AG04450 (cell line): ENCODE measurements at places on chromosomes 16 and 17.

DNA sequence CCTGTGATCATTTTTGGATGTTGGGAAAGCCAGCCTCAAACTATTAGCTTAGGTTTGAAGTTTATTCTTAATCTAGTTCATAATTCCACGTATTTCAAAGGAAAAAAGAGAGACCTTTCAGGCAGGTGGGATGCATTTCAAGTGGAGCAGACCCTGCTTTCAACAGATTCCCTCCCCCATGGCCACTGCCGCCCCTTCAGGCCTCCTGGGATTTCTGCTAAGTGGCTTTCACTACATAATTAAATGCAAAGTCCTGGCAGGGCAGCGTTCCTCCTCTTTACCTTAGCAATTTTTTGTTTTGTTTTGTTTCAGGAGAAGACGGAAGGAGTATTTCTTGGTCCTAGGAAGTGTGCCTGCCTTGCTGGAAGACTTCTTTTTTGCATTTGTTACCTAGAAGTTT lies 36.6 kb downstream of the MAF start:
- no peak for DNase-seq

GRCh38 chr17:47830396-47831002 lies 842 bp downstream of the MRPL10 start:
- no peak for DNase-seq

- peak; percentile 11 for DNase-seq
Measured at GRCh38 chr16:19879241-19879792, 5.3 kb downstream of the GPRC5B start.

DNA sequence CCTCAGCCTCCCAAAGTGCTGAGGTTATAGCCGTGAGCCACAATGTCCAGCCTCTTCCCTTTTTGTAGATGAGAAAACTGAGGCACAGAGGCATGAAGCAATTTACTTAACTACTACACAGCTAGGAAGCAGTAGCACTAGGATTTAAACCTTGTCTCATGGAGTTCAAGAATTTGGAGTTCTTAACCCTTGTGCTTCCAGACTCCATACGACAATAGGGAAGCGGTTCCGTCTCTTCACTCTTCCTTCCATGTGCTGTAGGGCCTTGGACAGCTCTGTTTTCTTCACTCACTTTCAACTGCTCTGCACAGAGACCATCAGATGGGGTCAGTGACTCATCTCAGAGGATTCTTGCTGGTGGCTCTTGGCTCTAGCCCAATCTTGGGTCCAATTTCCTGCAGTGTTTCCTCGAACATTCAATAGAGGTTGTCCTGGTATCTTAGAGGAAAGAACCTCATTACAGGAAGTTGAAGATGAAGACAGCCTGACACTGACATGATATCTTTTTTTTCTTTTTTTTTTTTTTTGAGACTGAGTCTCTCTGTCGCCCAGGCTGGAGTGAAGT lies 19.3 kb downstream of the ITGAL start:
- peak; percentile 23 for DNase-seq

- peak; percentile 54 for DNase-seq
Measured at GRCh38 chr16:56742030-56742984, 12.4 kb downstream of the NUP93 start.

DNA sequence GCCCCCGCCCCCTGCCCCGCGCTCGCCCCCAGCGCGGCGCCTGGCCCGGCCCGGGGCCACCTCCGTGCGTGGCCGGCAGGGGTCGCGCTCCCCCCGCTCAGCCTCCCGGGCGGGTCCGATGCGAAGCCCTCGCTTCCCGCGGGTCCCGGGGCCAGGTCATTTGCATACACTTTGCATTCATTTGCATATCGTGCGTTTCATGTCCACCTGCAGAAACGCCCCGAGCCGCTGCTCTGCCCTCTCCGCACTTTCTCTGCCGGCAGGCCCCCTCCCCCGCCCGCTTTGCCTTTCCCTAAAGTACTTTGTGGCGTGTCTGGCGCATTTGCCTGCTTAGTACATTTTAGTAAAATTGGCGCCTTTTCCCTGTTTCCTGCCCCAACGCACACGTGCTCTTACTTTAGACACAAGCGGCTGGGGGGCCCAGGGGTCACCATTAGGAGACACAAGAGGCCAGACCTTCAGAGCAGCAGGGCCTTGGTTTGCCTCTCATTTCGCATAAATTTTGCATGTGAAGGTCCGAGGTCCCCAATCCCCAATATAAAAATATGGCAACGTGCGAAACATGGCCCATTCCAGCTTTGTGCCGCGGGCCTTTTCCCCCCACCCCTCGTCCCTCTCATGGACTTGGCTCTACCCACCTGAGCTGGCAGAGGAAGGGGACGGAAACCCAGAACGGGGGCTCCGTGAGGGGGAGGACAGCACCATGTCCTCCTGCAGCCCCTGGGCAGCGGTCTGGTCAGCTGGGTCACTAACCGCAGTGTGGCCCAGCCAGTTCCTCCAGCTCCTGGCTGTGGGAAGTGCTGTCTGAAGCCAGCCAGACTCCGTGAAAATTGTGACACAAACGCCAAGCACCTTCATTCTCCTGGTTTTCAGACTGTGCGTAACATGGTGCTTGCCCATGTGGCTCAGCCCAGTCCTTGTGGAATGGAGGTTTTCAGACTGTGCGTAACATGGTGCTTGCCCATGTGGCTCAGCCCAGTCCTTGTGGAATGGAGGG lies 34.8 kb downstream of the CBFA2T3 start:
- no peak for DNase-seq

DNA sequence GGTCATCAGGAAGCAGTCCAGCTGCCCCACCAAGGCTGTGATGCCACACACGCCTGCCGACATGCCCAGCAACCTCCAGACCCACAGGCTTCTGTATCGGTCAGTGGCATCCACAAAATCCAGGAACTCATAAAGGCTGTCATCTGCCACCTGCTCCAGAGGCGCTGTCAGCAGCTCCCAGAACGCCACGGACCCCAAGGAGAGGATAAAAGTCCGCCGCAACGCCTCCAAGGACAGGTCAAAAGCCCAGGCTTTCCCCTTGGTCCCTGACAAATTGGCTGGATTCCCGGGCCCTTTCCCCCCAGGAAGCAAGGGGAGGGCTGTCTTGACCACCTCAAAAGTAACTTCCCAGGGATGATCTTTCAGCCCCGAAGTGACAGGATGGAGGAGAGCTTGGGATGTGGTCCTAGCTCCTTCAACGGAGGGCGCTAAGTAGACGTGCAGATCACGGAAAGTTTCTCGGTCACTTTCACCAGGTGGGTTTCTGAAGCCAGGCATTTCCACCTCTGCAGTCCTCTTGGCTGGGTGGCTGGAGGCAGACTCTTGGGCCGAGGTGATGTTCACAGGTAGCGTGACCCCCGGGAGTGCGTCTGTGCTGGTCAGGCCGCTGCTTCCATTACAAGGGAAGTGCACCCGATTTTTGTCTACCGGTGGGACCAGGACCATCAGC lies 854 bp downstream of the MFSD6L start:
- DNase-seq: no peak

GRCh38 chr17:72392056-72393010 lies 271.5 kb downstream of the SOX9 start:
- peak; percentile 73 for DNase-seq

- no peak for DNase-seq
Measured at GRCh38 chr16:16797239-16797638, 418.3 kb downstream of the NPIPA7 start.
